ENCODE measurements at places on chromosomes 6 and 20.

DNA sequence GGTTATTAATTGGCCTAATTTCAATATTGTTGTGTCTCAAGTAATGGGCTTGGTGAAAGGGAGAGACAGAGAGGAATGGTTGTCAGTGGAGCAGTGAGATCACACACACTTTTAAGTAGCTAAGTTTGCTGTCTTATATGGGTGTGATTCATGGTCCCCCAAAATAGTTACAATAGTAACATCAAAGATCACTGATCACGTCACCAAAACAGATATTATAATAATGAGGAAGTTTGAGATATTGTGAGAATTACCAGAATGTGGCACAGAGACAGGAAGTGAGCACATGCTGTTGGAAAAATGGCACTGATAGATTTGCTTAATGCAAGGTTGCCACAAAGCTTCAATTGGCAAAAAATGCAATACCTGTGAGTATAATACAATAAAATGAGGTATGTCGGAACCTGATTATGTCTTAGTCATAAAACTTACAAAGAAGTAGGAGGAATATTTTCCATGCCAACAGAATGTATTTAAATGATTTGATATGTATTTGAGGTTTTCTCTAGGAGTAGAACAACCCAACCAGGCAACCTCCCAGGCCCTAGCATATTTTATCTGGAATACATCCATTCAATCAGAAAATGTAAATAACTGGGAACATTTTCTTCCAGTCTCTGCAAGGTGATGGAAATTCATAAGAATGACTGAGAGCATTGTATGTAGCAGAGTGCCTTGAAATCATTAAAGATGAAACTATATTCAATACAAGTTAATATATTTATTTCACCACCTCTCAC is 167.8 kb downstream of the CARMIL1 start:
- no peak for DNase-seq

DNA sequence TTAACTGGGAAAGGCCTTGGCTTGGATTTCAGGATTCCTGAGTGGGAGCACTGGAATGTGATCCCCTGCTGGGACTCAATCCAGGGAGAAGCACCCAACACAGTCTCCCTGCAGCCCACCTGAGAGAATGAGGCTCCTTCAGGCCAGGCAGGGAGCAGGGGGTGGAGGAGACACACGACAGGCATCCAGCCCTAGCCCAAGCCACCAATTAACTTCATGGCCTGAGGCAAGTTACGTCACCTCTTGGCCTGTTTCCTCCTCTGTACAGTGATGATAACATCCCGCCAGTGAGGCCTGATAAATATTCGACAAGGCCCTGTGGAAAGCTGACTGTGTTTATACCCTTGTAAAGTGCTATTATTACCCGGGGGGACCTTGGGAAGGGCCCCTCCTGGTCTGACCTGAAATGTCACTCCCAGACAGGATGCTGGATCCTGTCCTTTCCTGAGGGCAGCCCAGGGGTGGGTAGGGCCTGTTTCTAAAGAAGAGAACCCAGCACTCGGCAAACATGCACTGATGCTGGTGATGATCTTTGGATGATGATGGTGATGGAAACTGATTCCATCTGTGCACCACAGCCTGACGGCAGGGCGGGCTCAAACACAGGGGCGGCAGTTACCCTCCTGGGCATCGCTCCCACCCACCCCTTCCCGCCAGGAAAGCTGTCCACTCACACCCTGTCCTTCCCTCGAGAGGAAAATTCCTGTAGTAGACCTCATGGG is 12.4 kb downstream of the FRS3 start:
- no peak for DNase-seq

DNA sequence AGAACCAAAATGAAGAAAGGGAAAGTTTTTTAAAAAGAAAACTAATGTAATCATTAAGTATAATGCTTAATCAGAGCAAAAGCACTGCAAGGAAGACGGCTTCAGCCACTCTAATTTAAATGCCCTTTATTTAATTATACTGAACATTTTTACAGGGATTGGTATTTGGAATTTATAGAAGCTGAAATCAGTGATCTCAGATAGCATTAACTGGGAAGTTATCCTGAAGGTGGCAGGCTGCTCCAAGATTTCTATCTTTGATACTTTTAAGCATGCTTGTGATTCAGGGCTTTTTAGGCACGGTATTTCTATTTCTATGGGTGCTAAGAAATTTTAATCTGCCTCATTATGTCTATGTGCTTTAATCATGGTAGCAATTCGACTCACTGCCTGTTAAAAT is 1.3 kb upstream of the NDUFAF4 start:
- DNase-seq = no peak

DNA sequence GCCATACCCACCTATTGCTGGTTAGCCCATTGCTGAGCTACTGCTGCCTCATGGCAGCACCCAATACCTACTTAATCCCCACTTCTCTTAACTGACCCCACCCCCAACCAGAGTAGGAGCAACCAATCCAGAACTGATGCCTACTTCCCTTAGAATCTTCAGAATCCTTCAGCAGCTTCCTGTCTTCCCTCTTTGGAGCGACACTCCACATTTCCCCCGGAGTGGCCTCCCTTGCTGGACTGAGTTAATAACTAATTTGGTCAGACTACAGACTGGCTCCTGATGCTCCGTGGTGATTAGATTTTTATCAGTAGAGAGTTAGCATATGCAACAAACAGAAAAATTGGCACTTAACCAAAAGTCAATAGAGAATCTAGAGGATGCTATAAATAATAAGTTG is 51.2 kb upstream of the UBR2 start:
- DNase-seq = no peak

DNA sequence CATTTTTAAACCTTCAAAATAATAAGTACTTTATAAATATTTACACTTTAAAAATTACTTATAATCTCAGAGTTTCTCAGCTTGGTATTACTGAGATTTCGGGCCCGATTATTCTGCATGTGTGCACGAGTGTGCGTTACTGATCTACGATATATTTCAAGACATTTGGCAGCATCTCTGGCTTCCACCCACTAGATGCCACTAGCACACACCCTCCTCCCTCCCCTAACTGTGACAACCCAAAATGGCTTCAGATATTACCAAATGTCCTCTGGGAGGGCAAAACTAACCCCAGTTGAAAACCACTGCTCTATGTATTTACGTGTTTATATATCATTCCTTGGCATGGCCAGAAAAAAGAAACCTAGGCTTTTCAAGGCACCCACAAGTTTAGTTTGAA is 95.9 kb downstream of the FYN start:
- no peak for DNase-seq

All from epithelial cell of prostate (primary cell).